Left forelimb (tissue), 1 donor: ENCODE measurements at places on chromosomes 7 and 10.

GRCh38 chr10:60809157-60809556, 30.9 kb downstream of the CDK1 start:
- DNase-seq = no peak

DNA sequence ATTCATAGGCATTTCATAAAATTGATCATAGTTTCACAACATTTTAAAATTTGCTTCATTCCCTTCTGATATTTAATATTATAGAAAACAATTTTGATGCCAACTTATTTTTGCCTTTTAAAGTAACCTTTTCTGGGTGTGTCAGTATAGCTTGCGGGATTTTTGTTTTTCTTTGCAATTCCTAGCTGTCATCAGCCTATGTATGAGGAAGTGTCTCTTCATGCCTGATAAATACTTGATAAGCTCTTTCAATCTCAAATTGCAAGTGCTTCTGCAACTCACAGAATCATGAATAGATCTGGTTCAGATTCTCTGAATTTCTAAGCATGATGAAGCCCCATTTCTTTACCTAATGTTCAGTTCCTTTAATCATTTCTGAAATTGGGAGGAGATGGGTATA, 28.0 kb upstream of the ARHGAP21 start:
- no peak for DNase-seq

GRCh38 chr10:63464402-63465292, 1.1 kb downstream of the JMJD1C start:
- DNase-seq = no peak

DNA sequence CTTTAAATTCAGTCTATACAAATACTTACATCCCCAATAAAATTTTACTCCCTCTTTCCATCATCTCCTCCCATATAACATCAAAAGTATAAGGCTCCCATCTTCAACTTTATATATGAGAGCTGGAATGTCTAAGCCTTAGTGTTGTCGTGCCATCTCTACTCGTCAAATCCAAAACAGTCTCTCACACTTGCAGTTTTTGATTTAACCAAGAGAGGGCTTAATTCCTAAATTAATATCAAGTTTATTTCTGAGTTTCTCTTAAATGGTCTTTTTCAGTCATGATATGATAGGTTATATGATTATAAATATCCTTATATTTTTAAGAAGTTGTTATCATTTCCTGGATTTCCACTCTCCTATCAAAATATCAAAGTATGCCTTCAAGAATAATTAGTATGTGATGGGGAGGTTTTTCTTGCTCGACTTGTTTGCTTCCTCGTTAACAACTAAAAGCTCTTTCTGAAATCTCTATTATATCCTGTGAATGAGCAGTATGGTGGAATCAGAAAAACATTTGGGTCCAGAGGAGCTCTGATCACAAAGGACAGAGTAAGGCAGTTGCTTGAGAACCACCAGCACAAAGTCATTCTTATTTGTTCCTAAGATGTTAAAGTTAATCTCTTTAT, 12.5 kb upstream of the LIPK start:
- no peak for DNase-seq

- no peak for DNase-seq
Measured at GRCh38 chr7:115678086-115678982, 352.2 kb downstream of the TFEC start.

GRCh38 chr10:34454590-34455261, 360.4 kb downstream of the PARD3 start:
- no peak for DNase-seq

- DNase-seq = no peak
Measured at GRCh38 chr10:13698217-13698616, 111.5 kb downstream of the PRPF18 start.

DNA sequence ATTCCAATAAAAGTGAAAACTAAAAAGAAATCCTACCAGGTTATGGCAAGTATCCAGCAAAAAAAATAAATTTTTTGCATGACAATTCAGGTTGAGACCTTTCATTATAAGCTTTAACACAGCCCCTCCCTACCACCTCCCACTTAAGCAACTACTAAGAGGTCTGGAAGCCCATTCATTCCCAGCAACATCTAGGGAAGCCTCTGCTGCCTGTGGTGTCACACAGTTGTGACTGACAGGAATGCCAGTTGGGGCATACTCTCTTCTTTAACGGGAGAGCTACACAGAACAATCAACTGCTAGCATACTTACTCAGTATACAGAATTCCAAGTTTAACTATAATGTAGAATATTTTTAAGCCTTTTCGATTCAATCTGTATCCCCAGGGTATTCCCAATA, 27.8 kb downstream of the ABI1 start:
- DNase-seq = no peak

DNA sequence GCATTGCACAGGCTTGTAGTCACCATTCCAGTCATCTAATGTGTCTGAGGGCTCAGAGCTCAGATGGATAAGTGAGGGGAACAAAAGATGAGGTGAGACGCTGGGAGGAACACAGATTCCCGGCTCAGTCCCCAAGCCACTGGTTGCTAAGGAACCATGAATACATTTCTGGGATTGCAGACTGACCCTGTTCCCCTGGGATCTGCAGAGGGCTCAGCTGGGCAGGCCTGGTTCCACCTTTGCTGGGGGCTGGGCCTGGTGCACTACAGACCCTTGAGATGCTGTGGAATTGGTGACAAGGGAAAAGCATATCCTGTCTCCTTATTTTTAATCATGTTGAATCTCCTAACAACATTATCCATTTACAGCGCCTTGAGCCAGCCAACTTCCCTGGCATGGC, 19.2 kb downstream of the ELFN1 start:
- DNase-seq = no peak

DNA sequence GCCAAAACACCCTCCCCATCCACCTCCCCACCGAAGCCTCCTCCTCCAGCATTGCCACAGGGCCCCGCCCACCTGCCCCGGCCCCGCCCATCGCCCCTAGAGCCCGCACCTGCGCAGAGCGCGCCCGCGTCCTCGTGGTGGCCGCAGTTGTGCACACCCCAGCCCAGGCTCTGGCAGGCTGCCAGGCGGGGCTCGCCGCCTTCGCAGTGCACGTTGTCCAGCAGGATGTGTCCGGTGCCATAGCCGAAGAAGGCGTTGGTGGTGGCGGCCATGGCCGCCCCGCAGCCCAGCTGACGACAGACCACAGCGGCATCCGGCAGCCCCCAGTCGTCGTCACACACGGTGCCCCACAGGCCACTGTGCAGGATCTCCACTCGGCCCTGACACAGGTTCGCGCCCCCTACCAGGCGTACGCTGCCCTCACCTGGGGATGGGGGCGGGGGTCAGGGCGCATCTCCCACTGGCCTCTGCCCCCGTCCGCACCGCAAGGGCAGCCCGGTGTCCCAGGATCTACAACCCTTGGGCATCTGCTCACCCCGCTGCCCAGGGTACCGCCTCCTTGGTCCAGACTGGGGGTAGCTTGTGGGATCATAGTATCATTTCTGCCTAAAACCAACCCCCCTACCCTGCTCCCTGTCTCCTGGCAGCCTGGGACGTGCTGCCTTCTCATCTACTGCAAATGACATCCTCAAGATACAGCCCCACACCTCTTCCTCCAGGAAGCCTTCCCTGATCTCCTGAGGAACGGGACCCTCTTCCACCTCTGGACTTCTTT, 11.9 kb downstream of the SSC4D start:
- DNase-seq = peak; percentile 84

- DNase-seq = no peak
Measured at GRCh38 chr7:30778255-30779025, 7.2 kb downstream of the MINDY4 start.

GRCh38 chr7:475951-476441, 43.6 kb downstream of the PDGFA start:
- DNase-seq = no peak

- DNase-seq = peak; percentile 59
Measured at GRCh38 chr7:2006231-2006771, 226.4 kb downstream of the MAD1L1 start.

- no peak for DNase-seq
Measured at GRCh38 chr7:141362580-141363435, 188.4 kb upstream of the AGK start.

DNA sequence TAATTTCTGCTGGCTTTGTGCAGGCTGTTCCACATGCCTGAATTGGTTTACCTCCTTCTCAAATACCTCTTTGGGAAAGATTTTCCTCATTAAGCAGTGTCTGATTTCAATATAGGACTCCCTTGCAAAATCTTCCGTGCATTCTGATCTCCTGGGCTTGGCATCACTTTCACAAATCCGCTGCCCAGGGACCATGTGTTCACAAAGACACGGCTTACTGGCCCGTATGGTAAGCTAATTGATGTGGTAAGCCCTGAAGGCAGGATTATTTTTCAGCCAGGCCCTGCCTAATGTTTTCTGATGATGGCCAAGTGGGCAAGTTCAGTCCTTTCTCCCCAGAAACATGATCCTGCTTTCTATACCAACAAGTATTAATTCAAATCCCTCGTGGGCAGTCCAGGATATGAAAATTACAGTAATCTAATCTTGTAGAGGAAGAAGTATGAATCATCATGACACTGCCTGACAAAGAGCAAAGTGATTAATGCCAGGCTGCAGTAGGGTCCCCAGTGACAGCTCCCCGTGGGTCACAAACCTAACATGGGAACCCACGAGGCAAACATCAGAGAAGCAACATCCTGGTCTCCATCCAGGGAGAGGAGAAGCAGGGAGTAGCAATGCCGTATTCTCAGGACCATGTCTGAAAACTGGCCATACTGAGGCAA, 11.6 kb upstream of the SVIL start:
- peak; percentile 70 for DNase-seq

DNA sequence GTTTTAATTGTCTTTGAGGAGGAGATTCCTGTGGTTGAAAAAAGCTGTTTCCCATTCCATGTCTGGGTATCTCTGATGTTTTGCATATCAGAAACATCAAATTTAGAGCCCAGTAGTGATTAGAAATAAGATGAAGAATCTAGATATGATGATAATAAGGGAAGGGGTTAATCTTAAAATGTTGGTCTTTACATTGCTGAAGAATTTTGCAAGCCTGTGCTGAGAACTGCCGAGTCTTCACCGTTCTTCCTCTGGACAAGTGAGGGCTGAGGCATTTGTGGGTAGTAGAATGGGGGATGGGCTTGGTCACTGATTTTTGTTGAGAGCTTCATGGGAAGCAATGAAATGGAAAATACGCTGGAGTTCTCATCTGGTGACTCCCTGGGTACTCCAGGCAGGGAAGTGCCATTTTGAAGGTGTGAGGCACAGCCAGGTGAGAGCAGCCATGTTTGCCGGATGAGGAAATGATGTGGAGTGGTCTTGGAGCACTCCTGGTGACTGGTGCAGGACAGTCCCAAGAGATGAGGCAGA, 10.2 kb downstream of the TCF7L2 start:
- no peak for DNase-seq

DNA sequence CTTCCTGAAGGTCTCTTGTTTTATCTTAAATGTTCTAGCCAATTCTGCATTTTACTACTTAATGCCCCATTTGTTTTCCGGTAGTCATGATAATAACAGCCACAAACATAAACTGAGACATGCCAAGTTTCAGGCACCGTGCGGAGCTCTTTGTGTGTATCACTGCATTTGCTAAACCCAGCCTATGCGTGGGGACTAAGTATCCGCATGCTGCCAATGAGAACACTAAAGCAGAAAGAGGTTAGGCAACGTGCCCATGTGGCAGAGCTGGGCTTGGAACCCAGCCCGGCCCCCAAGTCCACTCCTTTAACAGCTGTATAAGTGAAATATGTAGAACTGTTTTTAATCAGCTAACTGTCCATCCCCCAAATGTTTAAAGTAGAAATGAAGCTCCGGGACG, 54.1 kb downstream of the SLIT1 start:
- no peak for DNase-seq

DNA sequence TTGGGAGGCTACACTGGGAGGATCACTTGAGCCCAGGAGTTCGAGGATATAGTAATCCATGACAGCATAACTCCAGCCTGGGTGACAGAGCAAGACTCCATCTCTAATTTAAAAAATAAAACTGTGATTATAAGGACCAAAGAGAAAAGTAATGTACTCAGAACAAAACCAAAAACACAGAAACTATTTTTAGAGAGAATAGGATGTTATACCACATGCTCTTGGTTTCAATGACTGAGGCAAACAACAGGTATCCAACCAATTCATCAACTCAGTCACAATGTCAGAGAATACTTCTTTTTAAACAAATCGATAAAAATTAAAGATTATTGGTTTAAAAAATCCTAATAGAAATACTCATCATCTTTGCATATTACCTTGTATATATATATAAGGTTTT, 186.7 kb downstream of the TPK1 start:
- DNase-seq = no peak

DNA sequence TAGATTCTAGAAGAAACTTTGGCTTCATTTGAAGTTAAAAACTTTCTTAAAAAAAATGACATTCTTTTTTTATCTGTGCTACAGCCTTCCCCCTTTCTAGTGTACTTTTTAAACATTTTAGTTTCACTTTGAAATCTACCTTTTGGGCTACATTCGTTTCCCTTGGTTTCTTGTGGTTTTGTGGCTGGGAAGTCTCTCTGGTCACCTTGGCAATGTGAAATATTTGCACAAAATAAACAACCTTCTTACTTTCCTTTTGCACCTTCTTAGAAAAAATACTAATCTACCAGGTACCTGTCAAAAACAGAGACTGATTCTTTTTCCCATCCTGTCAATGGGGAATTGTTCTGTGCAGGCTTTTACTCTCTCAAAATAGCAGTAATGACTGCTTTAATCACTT, 350.2 kb downstream of the GATA3 start:
- no peak for DNase-seq

DNA sequence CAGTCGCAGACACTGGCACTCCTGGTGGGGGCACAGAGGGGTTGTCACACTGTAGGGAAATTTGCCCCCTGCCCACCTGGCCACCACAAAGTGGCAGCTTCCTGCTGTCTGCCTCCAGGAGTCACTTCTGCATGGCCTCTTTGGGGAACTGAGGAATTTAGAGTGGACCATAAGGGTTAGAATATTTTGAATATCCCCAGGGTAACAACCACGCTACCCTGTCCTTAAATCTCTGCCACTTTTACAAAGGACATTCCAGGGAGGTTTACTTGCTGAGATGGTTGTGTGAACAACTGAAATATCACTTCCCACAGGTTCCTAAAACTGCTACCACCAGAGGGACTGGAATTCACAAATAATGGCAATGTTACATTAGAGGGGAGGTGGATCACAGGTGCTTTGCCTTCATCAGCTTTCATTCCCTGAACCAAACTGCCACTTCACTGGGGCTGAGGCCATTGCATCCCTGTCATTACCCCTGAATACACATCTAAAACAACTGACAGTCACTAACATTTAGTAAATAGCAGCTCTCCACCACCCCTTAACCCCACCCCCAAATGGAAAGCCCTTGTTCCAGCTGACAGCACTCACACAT, 88.1 kb upstream of the IFRD1 start:
- DNase-seq = no peak
